Right forelimb (tissue), 1 donor: ENCODE measurements at places on chromosomes 1 and 21.

- no peak for DNase-seq
These were observed 208.2 kb downstream of the S1PR1 start for GRCh38 chr1:101444873-101445618.

DNA sequence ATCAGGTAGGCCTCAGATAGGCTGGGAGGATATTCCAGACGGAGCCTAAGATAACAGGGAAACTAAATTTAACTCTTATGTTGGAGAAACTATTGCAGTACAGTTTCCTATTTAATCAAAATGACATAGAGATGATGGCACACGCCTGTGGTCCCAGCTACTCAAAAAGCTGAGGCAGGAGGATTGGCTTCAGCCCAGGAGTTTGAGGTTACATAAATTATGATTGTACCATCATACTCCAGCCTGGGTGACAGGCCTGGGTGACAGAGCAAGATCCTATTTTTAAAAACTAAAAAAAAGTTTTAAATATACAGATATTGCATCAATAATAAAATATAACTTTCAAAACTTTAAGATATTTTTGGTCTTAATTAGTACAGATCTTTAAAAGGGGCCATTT lies 25.2 kb upstream of the TAL1 start:
- no peak for DNase-seq

- DNase-seq, result no peak
These were observed 22.8 kb upstream of the CFAP126 start for GRCh38 chr1:161390559-161390858.

GRCh38 chr1:91944087-91944486 lies 5.1 kb upstream of the BRDT start:
- no peak for DNase-seq

- no peak for DNase-seq
These were observed 120.9 kb downstream of the ATG4C start for GRCh38 chr1:62904856-62905225.

DNA sequence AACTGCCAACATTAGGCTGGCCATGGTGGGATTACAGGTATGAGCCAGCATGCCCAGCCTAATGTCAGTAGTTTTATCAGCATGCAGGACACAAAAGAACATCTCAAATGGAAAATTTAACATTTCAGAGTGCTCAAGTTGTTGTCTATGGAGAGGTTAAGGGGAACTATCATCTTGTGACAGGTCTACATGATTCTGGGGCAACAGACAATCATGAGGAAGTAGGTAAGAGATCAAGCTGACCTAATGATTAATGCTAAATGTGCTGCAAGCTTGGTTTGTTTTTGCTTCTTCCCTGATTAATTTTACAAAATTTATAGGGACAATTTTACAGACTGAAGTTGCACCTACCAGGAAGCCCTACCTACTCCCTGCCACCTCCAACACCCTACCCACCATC lies 36.6 kb downstream of the FMO4 start:
- DNase-seq, result no peak
